GM23338 (cell line): ENCODE measurements at places on chromosomes 7 and 10. TPM values are rescaled to one million over a fixed set of nuclear protein-coding genes. Genes with fewer than 3 reads are reported as not detected.
A peak's percentile ranks its signal among the peaks of the same experiment; 100 is the strongest.

SEMA3D gene
- 7.2 and 8.9 TPM in 2 replicates for total RNA-seq

TMEM270 gene
- total RNA-seq: not detected in 2 replicates

SPRN gene
- 0.31 TPM in 1 of 2 replicates, not detected in the other for total RNA-seq

TBC1D12 gene
- total RNA-seq: 3.6 and 4.1 TPM in 2 replicates

PITX3 gene
- total RNA-seq: 1.5 TPM in 1 of 2 replicates, not detected in the other

GPR85 gene
- 0.35 and 0.47 TPM in 2 replicates for total RNA-seq

FAS gene
- total RNA-seq: 3.1 and 4.3 TPM in 2 replicates

NCF1 gene
- 0.49 and 1.0 TPM in 2 replicates for total RNA-seq

DYNC1I1 gene
- 0.82 and 4.1 TPM in 2 replicates for total RNA-seq

ARMC10 gene
- total RNA-seq: 48.2 and 50.3 TPM in 2 replicates

- peak overlapping the region; percentile 59 for H3K4me3 ChIP-seq
- H3K4me1 ChIP-seq: peaks cover 20% of the 10 kb centered on the region
- peak; percentile 87 for DNase-seq
- no peaks in the 10 kb centered on the region for H3K36me3 ChIP-seq
- H3K27me3 ChIP-seq: peaks cover 100% of the 10 kb centered on the region
- no peak overlapping the region for H3K27ac ChIP-seq
These were observed 7.0 kb upstream of the EVX1 start for GRCh38 chr7:27235387-27236311.

DNA sequence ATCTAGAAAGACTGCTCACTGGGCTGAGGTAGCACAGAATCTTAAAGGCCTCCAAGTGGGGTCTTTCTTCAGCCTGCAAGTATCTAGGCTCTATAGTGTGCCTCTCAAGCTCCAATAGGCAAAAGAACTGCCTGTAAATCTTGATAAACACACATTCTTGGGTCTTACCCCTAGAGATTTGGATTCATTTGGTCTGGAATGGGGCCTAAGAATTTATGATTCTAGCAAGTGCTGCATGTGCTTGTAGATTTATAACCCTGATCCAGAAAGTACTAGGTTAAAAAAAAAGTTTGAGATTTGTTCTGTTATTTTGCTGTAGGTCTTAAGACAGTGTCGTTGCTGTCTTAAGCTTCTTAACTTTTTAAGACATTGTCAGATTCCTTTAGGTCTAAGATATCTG, 74.1 kb downstream of the RALA start:
- peaks cover 14% of the 10 kb centered on the region; the same call in 1 of the 2 replicates for H3K36me3 ChIP-seq
- no peaks in the 10 kb centered on the region for H3K4me1 ChIP-seq
- no peak for DNase-seq

GRCh38 chr7:142249918-142250317, 7.9 kb downstream of the PRSS58 start:
- H3K4me1 ChIP-seq: peaks cover 6% of the 10 kb centered on the region
- no peak overlapping the region for H3K27ac ChIP-seq
- H3K36me3 ChIP-seq: no peaks in the 10 kb centered on the region
- H3K4me3 ChIP-seq: no peak overlapping the region
- no peaks in the 10 kb centered on the region for H3K27me3 ChIP-seq

GRCh38 chr7:81457852-81458522, 311.9 kb downstream of the HGF start:
- no peak overlapping the region for H3K27ac ChIP-seq
- no peaks in the 10 kb centered on the region for H3K27me3 ChIP-seq
- DNase-seq: peak; percentile 20
- H3K36me3 ChIP-seq: no peaks in the 10 kb centered on the region
- H3K4me1 ChIP-seq: no peaks in the 10 kb centered on the region
- no peak overlapping the region for H3K4me3 ChIP-seq

DNA sequence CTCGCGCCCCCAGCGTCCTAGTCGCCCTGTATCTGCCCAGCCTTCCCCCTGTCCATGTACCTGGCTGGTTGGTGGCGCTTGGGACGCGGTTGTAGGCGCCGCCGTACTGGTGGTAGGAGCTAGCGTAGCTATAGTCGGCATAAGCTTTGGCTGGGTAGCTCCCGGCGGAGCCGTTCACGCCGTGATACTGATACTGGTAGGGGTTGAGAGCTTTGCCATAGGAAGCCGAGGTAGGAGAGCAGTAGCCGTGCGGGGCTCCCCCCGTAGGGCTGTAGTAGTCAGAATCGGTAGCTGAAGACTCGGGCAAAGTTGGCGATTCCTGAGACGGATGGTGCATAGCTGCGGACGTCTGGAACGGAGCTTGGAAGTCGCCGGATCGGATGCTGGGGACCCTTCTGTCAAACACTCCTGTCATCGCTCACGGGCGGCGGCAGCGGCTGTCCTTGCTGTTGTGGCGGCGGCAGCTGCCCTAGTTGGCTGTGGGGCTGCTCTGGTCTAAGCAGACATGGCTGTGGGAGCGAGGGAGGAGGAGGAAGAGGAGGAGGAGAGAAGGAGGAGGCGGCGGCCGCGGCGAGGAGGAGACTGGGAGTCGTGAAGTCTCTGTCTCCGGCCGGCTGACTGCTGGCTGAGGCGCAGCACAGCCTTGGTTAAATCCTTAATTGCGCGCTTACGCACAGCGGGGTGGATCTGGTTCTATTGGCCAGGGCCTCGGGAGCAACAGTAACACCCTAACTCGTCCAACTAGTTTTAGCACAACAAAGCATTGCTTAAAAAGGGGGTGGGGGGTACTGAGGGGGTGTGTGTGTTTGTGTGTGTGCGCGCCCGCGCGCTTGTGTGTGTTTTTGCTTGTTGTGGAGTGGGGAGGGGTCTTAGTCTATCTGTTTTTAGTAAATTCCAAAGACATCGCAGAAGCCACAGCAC, at the start of gene DLX5:
DLX5 (minus strand) TSS at position 623 of the 921 bp plus-strand sequence; CDS start at position 415, 208 bp downstream.
- H3K27me3 ChIP-seq: peaks cover 98% of the 10 kb centered on the region
- peak within 1 kb of the TSS; percentile 59 for H3K4me3 ChIP-seq
- no peaks in the 10 kb centered on the region for H3K36me3 ChIP-seq
- peaks cover 75% of the 10 kb centered on the region for H3K4me1 ChIP-seq

DNA sequence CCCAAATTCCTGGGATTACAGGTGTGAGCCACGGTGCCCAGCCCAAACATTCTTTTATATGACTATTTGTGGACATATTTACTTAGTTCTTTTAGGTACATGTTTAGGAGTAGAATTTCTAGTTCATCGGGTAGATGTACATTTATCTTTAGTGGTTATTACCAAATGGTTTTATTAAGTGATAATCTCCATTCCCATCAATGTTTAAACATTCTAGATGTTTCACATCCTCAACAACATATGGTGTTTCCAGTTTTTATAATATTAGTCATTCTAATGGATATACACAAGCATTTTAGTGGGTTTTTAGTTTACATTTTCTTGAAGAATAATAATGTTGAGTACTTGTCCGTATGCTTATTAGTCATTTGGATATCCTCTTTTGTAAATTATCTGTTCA, 131.7 kb downstream of the RTKN2 start:
- no peaks in the 10 kb centered on the region for H3K36me3 ChIP-seq
- H3K27me3 ChIP-seq: no peaks in the 10 kb centered on the region
- no peak overlapping the region for H3K27ac ChIP-seq
- no peaks in the 10 kb centered on the region for H3K4me1 ChIP-seq

GRCh38 chr10:86687750-86688149, 19.4 kb downstream of the LDB3 start:
- DNase-seq: no peak
- no peaks in the 10 kb centered on the region for H3K27me3 ChIP-seq
- H3K36me3 ChIP-seq: no peaks in the 10 kb centered on the region
- no peak overlapping the region for H3K27ac ChIP-seq
- peaks cover 6% of the 10 kb centered on the region; the same call in 1 of the 2 replicates for H3K4me1 ChIP-seq
- H3K4me3 ChIP-seq: no peak overlapping the region

GRCh38 chr7:20403331-20403730, 72.6 kb downstream of the ITGB8 start:
- H3K4me1 ChIP-seq: peaks cover 6% of the 10 kb centered on the region; the same call in 1 of the 2 replicates
- H3K36me3 ChIP-seq: no peaks in the 10 kb centered on the region
- H3K27me3 ChIP-seq: no peaks in the 10 kb centered on the region
- H3K27ac ChIP-seq: no peak overlapping the region
- H3K4me3 ChIP-seq: no peak overlapping the region

DNA sequence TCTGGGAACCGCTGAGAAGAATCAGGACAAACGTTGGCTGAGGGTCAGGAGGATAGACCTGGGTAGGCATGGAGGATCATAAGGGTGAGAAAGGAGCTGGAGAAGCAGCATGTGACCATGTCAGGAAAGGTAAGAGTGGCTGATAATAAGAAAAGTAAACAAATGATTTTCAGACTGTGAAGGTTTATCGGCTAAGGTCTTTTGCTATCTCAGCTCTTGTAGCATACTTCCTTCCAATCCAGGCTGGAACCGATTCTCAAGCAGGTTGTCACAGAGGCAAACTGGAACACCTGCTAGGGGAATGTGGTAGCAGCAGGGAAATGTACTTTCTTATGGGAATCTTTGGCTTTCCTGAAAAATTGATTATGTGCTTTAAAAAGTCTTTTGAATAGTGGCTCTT, 74.7 kb downstream of the TMEM168 start:
- H3K27me3 ChIP-seq: no peaks in the 10 kb centered on the region
- no peaks in the 10 kb centered on the region for H3K36me3 ChIP-seq
- H3K4me1 ChIP-seq: no peaks in the 10 kb centered on the region
- H3K4me3 ChIP-seq: no peak overlapping the region

GRCh38 chr10:50992356-50992901, 81.9 kb upstream of the PRKG1 start:
- H3K27ac ChIP-seq: no peak overlapping the region
- peak overlapping the region; percentile 63 for H3K4me3 ChIP-seq
- H3K36me3 ChIP-seq: no peaks in the 10 kb centered on the region
- DNase-seq: peak; percentile 58
- peaks cover 60% of the 10 kb centered on the region for H3K27me3 ChIP-seq

- H3K27ac ChIP-seq: no peak overlapping the region
- no peaks in the 10 kb centered on the region for H3K27me3 ChIP-seq
- no peaks in the 10 kb centered on the region for H3K36me3 ChIP-seq
- no peak overlapping the region for H3K4me3 ChIP-seq
These were observed 408.5 kb upstream of the POT1 start for GRCh38 chr7:125338110-125338509.

- no peaks in the 10 kb centered on the region for H3K27me3 ChIP-seq
- no peaks in the 10 kb centered on the region for H3K36me3 ChIP-seq
- H3K4me1 ChIP-seq: peaks cover 11% of the 10 kb centered on the region
- DNase-seq: no peak
These were observed 109.6 kb upstream of the STARD3NL start for GRCh38 chr7:38068461-38068860.

GRCh38 chr10:30915146-30915545, 116.5 kb downstream of the ZNF438 start:
- H3K36me3 ChIP-seq: no peaks in the 10 kb centered on the region
- H3K27me3 ChIP-seq: no peaks in the 10 kb centered on the region
- no peak overlapping the region for H3K27ac ChIP-seq
- no peak for DNase-seq

GRCh38 chr7:141312828-141313521, 238.2 kb upstream of the AGK start:
- H3K36me3 ChIP-seq: no peaks in the 10 kb centered on the region
- H3K4me1 ChIP-seq: 0 out of 2 replicates have a peak, but pooled peaks cover 6% of the 10 kb centered on the region
- H3K27me3 ChIP-seq: no peaks in the 10 kb centered on the region
- H3K4me3 ChIP-seq: no peak overlapping the region
